NCI-H226 (cell line): ENCODE measurements at places on chromosomes 16 and 17.

GRCh38 chr16:4370570-4371356 is 885 bp upstream of the VASN start:
- peak; percentile 94 for DNase-seq

GRCh38 chr16:8588682-8589056 is 1.6 kb downstream of the TMEM114 start:
- DNase-seq: no peak

DNA sequence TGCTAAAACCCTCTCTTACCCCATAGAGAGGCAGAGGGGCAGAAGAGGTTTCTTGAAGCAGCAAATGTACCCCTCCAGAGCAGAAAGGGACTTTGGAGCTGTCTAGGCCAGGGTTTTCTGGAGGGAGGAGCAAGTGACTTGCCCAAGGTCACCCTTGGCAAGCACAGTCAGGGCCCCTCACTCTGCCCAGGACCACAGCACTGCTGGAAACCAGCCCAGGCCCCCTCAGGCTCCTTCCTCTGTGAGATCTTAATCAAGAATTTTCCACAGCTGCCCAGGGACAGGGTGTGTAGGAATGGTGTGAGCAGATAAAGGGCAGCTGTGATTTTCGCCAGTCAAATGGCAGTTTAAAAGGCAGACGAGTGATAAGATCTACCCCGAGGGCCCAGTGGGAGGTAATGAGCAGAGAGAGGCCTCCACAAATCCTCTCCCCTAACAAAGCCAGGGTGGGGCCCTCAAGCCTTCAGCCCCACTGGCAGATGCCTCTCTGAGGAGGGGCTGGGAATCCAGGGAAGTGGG is 3.9 kb upstream of the SLC12A3 start:
- DNase-seq: no peak

GRCh38 chr17:15659236-15659635 is 24.9 kb downstream of the TRIM16 start:
- DNase-seq: no peak

GRCh38 chr16:76503091-76503490 is 225.9 kb downstream of the CNTNAP4 start:
- no peak for DNase-seq

DNA sequence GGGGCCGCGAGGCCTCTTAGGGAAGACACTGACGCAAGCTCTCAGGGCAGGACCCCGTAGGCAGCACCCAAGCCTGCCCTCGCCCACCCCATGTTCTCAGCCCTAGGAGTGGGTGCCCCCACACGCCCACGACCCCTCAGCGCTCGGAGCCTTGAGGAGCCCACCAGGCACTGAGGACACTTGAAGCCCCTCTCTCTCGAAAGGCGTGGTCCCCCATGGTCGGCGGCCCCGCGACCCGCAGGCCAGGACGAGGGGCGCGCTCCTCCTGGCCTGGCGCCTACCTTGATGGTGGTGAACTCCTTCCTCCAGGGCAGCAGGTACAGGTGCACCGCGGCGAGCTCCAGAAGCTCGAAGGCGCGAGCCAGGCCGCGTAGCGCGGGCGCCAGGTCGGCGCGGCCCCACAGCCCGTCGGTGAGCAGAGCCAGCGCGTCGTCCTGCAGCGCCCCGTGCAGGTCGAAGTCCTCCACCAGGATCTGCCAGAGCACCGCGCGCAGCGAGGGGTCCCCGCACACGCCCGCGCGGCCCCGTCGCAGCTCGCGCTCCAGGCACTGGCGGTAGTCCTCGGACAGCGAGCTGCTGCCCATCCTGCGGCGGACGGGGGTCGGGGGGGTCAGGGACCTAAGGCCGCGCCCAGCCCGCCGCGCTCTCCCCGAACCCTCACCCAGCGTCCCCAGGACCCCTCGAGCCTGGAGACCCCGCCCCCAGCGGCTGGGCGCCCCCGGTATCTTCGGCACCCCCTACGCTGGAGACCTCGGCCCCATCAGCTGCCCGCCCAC is 668 bp downstream of the SPATA2L start:
- peak; percentile 57 for DNase-seq

DNA sequence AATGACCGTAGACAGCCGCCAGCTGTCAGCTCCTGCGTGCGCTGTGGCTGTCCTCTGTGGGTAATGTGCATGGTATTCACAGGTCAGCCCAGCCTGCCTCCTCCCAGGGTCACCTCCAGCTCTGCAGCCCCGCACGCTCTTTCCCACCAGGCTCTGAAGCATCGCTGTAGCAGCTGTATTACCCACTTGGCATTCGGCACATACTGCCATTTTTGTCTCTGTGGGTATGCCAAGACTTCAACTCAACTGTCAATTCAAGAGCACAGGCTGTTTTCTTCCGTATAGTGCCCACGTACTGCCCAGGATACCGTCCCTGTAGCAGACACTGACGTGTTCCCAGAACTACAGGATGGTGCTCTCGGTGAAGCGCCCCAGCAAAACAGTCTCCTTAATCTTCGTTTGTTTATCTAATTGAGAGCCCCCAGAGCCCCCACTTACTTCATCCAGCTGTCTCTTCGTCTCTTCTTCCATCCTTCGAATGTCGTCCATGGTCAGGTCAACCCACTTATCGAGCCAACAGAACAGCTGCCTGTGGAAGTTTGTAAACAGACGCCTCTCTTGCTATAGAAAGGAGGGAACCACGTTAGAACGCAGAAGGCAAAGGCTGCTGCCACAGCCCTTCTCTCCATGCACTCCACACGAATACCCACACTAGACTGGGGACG is 17.4 kb upstream of the INPP5K start:
- no peak for DNase-seq

DNA sequence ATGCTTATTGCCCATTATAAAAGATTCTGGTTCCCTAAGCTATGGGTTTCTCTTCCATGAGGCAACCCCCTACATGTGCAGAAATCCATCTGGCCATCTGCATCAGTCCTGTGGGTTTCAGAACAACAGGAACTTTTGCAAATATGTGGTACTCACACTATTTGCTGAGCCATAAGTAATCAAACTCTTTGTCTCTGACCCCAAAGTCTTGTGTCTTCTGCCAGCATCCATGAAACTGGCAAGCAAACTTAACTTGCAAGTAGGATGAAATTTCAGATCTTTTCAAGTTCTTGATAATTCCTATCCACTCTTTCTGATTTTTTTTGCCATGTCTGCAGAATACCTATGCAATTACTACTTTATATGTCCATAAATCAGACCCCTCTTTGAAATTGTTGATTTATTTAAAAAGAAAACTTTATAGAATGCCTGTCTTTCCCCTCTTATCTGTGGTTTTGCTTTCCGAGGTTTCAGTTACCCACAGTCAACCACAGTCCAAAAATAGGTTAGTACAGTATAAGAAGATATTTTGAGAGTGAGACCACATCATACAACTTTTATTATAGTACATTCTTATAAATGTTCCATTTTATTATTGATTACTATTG is 158.4 kb upstream of the IRX3 start:
- DNase-seq: peak; percentile 32

GRCh38 chr16:86319585-86320236 is 190.6 kb upstream of the FOXF1 start:
- no peak for DNase-seq

- no peak for DNase-seq
Observed at GRCh38 chr16:83974475-83974874, 6.4 kb downstream of the NECAB2 start.

- DNase-seq: peak; percentile 81
Observed at GRCh38 chr16:64738321-64738960, 383.4 kb downstream of the CDH11 start.

- DNase-seq: no peak
Observed at GRCh38 chr16:85658504-85659326, 30.0 kb downstream of the GINS2 start.

DNA sequence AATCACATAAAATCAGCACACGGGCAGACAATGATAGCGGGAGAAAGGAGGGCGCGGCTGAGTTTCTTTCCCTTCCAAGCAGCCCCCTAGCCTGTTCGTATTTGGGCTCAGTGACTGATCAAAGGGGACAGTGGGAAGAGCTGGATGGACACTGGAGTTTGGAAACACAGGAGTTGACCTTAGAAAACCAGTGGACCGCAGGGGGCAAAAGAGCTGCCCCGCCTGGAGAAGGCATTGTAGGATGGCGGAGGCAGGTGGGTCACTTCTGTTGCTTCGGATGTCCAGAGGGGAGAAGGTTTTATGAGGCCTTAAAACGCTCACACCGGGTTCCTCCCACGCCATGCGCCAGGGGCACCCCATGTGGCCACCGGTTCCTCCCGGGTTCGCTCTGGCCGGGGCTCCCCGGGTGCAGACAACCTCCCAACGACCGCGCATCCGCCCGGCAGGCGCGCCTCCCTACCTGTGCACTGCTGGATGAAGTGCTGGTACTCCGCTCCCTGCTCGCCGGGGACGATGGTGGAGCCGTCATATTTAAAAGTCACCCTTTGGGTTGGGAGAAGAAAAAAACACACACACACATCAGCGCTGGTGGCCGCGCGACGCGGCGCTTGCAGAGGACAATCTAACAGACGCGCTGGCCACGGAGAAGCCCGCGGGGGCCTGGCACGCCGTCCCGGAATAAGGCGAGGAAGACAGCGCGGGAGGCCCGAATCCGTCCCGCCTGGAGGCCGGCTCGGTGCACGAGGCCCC is 662 bp downstream of the COTL1 start:
- DNase-seq: no peak

DNA sequence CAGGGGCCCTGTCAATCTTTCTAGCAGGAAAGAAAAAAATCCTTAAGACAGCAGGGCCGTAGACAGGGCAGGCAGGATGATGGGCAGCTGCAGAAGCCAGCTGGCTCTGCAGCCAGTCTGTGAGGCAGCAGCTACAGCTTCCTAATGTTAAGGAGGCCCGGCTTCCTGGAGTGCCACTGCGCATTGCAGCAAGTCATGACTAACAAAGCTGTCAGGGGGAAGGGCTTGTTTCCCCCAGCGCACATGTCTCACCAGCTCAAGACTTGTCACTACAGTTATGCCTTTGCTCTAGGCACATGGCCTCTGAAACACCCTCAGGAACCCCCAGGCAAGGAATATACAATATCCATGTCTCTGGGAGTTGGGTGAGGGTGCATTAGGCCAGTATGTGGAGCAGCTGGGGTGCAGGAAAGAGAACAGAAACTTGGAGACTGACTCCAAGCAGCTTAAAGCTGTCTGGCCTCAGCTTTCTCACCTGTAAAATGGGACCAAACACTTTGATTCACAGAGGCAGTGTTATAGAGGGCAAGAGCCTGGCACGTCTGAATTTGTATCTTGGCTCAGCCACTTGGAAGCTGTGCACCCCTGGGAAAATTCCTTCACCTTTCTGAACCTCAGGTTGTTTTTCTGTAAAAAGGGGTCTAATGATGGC is 220.0 kb downstream of the HAPSTR1 start:
- no peak for DNase-seq

GRCh38 chr16:71557954-71558582 is 18.8 kb downstream of the TAT start:
- no peak for DNase-seq

DNA sequence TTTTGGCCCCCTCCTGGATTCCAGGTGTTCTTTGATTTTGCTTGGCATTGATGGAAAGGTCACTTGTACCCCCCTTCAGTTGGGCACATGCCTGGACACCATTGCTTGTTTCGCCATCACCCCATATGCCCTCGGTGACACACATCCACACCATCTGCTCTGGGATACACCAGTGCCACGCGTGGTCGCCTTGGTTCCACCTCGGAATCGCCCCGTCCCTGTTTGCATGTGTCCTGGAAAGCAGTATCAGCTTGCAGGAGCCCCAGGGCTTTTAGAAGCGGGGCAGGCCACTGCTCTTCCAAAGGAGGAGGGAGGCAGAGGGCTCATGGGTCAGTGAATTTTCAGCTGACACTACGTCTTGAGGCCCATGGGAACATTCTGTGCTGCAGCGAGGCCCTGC is 607.9 kb downstream of the KCNJ18 start:
- no peak for DNase-seq

DNA sequence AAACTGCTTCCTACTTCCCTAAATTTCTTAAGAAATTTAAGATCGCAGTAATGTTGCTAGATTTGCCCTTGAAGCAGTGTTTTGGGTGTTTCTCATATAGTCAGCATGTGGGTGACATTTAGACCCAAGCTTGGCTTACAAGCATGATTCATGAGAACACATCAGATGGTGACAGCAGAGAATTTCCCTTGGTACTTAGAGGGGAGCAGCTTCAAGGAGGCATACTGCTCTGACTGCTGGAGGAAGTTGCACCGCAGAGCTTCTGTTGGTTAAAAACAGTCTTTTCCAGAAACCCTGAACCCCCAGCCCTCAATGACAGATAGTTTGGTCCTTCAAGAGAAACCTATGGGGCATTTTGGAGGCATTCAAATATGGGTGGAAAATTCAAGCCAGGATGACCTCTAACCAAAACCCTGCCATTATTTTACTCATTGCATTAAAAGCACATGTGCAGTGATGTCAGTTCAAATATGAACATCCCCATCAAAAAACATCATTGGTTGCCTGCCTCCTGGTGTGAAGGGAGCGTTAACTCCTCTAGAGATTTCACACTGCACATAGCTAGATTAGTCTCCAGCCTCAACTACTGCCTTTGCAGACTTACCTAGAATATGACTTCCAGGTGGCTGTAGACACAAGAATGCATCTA is 201.5 kb upstream of the CACNG5 start:
- DNase-seq: no peak

GRCh38 chr17:44159519-44160210 is 10.8 kb upstream of the ASB16 start:
- peak; percentile 20 for DNase-seq

- DNase-seq: peak; percentile 64
Observed at GRCh38 chr17:29237476-29238132, 9.1 kb upstream of the CRYBA1 start.

- DNase-seq: no peak
Observed at GRCh38 chr17:51422634-51423033, 162.3 kb downstream of the UTP18 start.

DNA sequence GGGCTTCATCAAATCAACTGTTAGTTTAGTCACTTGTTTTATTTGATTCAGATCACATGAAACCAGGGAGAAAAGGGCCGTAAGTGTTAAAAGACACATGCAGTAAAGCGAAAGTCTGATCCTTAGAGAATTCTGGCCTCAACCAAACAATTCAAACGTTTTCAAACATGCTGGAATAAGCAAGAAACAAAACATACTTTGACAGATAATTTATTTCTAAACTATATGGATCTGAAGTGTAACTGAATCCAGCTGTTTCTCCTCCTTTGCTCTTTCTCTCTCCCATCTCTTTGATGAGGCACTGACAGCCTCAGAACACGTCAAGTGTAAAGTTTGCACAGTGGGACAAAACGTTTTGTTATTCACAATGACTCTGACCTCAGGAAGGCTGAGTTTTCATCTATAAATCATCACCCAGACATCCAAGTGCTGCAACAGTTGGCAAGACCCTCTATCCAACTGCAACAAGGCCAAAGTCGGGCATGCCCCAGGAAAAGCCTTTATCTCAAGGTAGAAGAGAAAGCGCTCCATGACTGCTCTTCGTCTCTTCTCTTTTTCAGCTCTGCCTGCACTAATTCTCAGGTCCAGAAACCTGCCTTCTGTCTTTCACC is 267.1 kb upstream of the MYOCD start:
- no peak for DNase-seq
